ENCODE measurements at places on chromosomes 7 and 10.
A peak's percentile ranks its signal among the peaks of the same experiment; 100 is the strongest.

DNA sequence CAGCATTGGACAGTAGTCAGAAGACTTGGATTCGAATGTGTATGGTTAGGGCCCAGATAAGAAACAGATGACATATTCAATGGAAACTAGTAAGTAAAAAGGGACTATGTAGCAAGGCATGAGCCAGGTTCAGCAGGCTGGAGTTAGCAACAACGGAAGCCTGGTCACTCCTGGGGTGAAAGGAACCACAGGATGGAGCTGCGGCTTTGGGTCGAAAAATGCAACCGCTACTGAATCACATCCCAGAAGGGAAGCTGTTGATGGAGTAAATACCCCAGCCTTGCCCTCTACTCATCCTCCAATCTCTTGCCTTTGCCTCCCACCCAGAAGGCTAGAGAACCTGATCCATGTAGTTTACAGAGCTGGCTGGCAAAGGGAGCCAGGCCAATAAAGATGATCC, 37.5 kb upstream of the EGR2 start:
- no peak for DNase-seq

DNA sequence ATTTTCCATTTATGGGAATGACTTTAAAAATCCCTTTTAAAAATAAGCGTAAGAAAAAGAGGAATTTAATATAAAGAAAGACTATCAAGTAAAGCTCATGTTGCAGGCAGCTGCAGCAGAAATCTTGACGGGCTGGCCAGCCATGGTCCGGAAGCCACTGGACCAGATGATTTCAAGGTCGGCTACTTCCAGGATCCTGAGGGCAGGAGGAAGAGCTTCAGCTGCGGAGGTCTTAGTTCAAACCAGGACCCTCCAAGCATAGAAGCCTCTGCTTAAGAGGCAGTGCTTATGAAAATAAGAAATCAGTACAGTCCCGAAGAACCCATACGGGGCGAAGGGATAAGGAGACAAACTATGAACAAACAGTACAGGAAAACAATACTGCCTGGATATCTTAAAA, 220.2 kb upstream of the CELF2 start:
- no peak for DNase-seq

DNA sequence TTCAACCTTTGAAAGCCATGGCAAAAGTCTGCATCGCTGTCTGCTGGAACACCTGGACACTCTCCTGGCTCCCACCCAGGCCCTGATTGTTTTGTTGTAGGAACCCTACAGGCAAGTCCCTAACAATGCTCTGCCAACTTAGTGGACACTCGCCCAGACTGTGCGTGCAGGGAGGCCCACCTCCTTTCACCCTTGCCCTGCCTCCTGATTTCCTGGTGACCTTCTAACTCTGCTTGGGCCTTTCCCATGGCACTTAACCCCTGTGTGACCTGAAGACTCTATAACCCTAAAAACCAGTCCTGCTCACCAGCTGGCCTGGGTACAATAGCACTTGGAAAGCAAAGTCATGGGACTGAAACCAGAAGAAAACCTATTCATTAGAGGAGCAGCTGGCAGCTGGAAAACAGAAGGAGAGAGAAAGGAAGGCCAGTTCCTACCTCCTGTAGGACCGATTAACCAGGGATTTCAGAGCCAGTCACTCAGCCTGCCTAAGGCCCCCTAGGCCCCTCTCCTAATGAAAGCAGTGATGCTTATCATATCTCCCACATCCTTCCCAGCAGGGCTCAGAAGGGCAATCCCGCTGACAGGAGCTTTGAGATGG, 82.7 kb upstream of the KMT2E start:
- no peak for DNase-seq

DNA sequence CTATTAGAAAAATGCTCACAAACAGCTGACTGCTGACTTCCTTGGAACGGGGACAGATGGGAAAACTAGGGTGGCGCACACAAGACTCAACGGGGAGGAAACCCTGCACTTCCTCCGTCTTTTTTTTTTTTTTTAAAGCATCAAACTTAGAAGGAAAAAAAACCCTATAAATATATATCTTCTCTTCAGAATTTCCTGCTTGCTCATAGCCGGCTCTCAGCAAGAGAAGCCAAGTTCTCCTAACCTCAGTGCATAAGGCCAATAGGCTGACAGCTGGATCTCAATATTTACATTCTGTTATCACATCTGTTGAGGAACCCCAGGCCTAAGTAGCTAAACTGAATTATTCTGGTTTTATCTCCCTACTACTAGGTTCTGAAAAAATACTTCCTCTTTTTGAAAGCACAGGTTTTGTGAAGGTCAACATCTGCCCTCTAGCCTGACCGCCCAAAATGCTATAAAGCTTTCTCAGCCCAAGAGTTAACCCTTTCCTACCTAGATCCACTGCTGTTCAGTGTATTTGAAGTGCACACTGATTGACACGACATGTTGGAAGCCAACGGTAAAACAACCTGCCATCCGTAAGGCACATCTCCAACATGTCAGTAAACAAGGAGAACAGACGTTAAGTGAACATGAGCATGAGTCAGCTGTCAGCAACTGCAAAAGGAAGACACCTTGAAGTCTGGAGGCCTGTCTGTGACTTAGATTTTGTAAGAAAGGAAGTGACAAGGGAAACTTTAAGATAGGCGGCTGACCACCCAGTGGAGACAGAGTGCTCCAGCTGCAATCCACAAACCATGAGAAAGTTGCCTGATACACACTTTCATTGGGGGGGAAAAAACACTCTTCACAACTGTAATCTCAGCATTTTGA, 83.8 kb downstream of the EBLN1 start:
- DNase-seq, result no peak

DNA sequence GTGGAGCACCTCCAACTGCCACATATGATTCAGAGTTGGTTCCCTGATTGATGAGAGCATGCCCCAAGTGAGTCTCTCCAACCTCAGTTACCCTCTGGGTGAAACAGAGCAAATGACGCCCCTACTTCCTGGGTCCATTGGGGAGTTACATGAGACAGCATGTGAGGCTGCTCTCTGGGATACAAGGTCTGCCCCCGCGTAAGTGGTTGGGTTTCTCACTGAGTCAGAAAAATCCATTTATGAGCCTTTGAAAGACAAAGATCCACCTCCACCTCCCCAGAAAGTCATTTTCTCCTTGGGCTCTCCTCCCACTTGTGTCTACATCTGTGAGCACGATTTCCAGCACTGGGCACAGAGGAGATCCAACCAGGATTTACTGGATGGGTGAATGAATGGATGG, 70.7 kb upstream of the DNAAF5 start:
- no peak for DNase-seq

GRCh38 chr7:94129443-94130140, 125.4 kb upstream of the BET1 start:
- DNase-seq, result no peak

- no peak for DNase-seq
These were observed 129.9 kb upstream of the ZNF32 start for GRCh38 chr10:43778571-43778970.

DNA sequence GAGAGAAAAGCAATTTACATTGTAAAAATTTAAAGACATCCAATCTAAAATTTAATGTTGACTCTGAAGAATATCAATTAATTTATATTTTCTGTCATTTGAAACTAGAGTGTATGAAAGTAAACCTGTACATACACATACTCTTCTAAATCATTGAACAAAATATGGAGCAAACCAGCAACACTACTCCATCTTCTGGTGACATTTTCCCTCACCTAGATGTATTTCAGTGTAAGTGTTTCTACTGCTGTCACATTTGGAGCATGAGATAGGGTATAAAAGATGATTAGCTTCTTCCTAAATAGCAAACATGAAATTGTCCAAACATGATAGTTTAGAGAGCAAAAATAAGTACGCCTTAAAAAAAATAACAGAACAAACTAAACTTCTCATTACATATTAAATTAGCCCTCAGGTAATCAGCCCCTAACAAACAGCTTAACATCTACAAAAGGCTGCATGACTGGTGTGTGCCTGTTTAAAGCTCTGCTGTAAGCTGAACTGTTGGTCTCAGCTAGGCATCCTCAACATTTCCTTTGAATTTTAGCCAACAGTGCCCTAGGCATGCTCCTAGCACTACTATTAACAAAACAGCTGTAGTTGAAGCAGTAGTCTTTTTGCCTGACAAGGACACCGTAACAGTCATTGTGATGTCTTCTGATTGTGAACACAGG, 189.8 kb downstream of the CTNNA3 start:
- no peak for DNase-seq

DNA sequence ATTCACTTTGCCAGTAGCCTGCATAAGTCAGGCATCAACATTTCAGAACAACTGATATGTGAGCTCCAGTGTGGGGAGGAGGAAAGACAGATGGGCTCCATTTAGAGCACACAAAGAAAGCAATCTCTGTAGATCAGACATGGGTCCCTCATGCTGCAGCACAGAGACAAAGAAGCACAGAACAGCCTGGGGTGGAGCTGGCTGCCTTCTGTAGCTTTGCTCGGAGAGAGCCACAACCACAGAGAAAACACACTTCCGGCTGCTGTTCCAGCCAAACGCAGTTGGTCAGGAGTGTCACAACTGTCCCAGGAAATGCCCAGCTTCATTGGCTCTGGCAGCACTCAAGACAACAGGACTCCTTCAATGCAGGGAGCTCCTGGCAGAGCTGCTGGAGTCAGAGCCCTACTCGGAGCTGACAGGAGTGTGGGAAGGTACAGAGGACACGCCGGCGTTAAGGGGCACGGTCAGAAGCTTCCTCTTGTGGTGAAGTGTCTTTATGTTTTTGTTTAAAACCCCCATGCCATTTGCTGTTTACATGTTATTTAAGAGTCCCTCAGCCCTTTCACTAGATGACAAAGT, 494.4 kb downstream of the TCERG1L start:
- no peak for DNase-seq

- no peak for DNase-seq
These were observed 72.5 kb downstream of the CTBP2 start for GRCh38 chr10:125087897-125088215.

- no peak for DNase-seq
These were observed 427.8 kb downstream of the ARL4A start for GRCh38 chr7:13115157-13115772.

- no peak for DNase-seq
These were observed 66.7 kb upstream of the SORCS3 start for GRCh38 chr10:104574427-104574826.

DNA sequence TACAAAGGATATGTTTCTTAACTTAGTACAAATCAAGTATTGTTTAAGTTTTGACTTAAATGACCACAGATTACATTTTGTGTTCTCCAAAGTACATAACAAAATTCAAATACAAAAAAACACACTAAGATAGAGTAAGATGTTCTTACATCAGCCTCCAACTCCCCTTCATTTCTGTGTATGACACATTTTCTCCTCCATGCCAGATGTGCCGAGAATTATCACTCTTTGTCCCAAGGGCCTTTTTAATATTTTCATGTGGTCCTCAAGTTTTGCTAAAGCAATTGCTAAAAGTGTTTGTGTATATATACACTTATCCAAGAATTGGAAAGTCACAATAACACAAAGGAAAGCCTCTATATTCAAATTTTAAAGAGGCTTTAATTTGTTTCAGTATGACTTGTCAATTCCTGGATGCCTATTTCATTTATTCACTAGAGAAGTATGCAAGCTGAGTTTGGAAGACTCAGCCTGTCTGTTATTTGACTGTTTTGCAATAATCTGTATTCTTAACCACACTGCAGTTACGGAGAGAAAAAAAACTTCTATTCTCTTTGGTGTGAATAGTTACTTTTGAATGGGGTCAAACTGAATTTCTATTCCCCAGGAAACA, 586.4 kb upstream of the SEMA3D start:
- DNase-seq, result no peak

DNA sequence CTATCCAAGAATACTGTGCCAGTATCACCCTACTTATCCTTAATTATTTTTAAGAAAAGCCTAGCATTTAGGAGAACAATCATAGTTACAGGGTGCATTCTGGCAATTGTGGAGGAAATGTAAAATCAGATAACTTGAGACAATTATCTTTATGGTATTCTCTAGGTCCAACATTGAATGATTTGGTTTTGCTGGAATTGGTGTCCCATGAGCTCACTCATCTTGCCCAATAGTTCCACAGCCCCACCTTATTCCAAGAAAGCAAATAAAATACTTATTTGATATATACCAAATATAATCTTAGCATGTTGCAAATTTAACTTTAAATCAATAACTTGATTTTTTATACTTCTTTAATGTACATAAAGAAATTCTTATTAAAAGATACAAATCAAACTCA, 65.3 kb downstream of the DGKB start:
- DNase-seq, result no peak

GRCh38 chr7:158829021-158829341, 328 bp downstream of the ESYT2 start:
- DNase-seq, result peak; percentile 51

- no peak for DNase-seq
These were observed 49.9 kb upstream of the COL1A2 start for GRCh38 chr7:94344826-94345225.

- DNase-seq, result no peak
These were observed 300.4 kb downstream of the AHR start for GRCh38 chr7:17598846-17599245.

GRCh38 chr7:33410266-33410665, 280.9 kb downstream of the BBS9 start:
- DNase-seq, result no peak

DNA sequence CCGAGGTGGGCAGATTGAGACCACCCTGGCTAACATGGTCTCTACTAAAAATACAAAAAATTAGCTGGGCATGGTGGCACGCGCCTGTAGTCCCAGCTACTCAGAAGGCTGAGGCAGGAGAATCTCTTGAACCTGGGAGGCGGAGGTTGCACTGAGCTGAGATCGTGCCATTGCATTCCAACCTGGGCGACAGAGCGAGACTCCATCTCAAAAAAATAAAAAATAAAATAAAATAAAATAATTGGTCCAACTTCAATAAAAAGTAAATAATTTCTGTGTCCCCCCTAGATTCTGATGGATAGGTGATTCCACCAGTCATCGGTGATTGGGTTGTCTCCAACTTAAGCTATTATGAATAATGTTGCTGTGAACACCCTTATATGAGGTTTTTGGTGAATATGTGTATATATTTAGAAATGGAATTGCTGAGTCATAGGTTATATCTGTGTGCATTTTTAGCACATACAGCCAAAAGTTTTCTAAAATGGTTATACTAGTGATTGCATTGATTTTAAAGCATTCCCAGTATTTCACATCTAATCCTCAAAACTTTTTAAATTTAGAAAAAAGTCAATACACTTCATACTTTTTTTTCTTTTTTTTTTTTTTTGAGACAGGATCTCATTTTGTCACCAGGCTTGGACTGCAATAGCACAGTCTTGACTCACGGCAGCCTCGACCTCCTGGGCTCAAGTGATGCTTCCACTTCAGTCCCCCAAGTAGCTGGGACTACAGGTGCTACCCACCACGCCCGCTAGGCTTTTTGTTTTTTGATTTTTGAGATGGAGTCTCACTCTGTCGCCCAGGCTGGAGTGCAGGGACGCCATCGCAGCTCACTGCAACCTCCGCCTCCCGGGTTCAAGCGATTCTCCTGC, 13.7 kb upstream of the SRPK2 start:
- DNase-seq, result no peak

DNA sequence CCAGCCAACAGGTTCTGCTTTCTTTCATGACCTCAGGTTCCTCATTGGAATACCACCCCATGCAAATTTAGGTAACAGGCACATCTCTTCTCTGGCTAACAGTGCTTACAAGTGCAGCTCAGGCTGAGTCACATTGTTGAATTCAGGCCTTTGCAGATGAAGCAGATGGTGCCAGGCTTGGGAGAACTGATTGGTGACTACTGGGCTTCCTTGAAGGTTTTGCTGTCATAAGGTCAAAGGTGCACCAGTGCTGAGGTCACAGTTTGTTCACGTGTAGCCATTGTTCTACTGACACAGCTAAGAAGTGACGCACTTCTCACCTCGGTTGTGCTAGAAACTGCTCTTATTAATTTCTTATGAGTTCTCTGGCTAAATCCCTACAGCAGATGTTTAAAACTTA, 128.6 kb upstream of the BMPER start:
- no peak for DNase-seq

Data from activated T-cell treated with anti-CD3 and anti-CD28 coated beads for 1 hour (primary cell).